ENCODE measurements at places on chromosomes 1 and 21.
A peak's percentile ranks its signal among the peaks of the same experiment; 100 is the strongest.

DNA sequence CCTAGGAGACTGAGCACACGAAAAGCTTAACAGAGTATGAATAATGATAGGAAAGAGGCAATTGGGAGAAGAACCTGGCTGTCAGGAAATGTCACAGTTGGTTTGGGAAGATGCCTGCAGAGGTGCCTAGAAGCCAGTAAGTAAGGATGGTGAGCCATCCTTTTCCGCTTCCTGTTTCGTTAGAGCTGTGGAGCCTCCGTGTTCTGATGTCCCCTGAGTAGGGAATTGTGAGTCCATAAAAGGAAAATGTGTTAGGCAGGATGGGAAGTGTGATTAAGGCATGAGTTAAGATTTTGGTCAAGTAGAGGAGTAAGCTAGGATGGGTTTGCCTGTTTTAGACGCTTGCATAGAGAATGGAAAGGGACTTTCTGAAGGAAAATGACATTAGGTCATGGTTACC lies 9.0 kb downstream of the CLIC4 start:
- DNase-seq = no peak

DNA sequence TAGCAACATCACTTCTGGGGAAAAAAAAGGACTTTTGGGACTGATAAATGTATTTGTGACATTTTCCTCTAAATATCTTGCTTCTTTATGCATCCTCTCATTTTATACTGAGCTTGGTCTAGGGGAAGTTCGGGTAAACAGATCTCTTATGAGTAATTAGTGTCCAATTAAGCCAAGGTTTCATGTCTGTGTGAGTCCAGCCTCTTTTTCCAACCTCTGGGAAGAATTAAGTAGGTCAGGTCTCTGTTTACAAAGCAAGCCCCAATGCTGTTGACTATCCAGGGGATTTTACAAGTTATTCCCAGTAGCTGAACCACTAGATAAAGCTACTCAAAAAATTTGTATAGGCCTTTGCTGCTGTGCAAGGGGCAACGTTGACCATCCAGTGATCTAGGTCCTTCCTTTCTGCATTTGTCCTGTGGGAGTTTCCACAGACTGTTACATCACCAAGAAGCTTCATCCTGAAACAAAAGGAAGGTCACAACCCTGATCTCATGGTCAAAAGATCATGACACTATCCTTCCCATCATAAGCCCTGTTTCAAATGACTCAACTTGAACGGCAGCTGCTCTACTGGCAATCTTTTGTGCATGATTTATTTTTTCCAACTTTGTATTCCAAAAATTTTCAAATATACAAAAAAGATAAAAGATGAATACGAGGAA lies 74.3 kb downstream of the ETS2 start:
- DNase-seq = no peak

DNA sequence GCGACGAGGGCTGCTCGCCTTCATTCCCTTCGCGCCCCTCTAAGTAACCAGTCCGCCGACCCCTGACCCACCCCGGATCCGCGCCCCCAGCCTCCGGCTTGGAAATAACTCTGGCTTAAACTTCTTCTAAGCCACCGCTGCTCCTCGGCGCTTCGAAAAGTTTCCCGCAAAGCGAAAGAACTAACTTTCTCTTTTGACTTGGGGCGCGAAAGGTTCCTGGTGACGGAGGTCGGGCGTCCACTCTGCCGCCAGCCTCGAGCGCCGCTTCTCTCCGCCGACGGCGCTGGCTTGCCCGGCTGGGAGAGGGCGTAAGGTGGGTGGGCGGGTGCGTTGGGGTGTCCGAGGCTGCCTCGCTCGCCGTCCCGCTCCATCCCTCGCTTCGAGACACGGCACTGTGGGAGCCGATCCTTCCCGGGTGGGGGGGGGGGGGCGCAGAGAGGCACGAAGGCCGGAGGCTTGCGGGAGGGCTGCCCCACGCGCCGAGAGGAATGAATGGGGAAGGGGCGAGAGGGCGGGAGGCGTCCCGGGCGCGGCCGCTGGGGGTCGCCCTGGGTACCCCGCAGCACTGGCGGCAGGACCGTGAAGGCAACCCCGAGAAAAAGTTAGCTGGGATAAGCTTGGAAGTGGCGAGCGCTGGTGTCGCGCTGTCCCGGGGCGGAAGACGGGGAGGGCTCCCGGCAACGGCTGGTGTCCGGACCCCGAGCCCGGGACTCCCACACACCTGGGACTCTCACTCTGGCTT lies 569 bp downstream of the ATF3 start:
- no peak for DNase-seq

DNA sequence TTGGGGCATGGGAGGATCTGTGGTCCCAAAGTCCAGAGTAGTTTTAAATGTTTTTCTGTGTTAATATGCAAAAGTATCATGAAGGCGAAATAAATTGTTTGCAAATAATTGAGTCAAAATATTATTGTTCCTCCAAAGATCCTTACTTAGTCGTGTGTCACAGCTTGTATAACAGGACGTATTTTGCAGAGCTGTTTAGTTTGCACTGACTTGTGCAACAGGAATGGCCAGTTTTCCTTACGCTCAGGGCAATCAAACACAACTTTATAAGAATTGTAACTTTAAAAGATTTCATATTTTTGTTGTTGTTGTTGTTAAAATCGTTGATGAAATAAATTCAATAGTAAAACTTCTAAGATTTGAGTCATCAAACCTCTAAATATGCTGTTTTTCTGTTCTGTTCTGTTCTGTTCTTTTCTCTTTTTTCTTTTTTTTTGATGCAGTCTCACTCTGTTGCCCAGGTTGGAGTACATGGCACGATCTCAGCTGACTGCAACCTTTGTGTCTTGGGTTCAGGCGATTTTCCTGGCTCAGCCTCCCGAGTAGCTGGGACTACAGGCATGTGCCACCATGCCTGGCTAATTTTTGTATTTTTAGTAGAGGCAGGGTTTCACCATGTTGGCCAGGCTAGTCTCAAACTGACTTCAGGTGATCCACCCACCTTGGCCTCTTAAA lies 60.6 kb downstream of the UCK2 start:
- no peak for DNase-seq

GRCh38 chr21:30117631-30118030 lies 49.0 kb downstream of the CLDN17 start:
- DNase-seq = no peak

- DNase-seq = no peak
Measured at GRCh38 chr1:109997867-109998229, 13.3 kb downstream of the AHCYL1 start.

- DNase-seq = no peak
Measured at GRCh38 chr1:16888860-16889816, 6.6 kb upstream of the RNU1-2 start.

DNA sequence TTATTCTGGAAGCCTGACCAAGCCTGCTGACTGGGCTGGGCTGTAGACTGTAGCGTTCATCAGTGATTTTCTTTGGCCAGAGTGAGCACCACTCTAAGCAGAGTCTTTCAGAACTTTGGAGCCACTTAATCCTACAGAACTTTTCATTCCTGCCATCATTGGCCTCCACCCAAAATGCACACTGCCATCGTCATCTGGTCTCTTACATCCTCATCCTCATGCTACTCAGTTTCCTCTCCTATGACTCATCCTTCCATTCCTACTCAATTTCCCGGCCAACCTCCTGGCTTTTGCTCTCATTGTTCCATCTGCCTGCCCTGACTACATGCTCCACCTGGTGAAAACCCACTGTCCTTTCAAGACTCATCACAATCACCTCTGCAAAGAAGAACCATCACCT lies 233.8 kb upstream of the USP25 start:
- no peak for DNase-seq

DNA sequence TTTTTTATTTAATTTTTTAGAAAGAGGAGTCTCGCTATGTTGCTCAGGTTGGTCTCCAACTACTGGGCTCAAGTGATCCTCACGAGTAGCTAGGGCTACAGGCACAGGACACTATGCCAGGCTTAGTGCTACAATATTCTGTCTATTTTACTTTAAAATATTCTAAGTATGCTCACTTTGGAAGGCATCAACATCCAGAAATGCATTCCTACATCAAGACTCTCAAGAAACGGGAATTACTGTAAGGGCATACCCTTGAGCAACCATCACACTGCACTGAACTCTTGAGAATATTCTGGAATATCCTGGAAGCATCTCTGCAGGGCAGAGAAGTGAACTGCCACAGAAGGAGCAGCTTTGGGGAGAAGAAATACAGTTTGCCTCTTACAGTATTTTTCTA lies 565 bp upstream of the DMRTB1 start:
- DNase-seq = no peak

- no peak for DNase-seq
Measured at GRCh38 chr1:54615531-54616279, 7.6 kb downstream of the FAM151A start.

DNA sequence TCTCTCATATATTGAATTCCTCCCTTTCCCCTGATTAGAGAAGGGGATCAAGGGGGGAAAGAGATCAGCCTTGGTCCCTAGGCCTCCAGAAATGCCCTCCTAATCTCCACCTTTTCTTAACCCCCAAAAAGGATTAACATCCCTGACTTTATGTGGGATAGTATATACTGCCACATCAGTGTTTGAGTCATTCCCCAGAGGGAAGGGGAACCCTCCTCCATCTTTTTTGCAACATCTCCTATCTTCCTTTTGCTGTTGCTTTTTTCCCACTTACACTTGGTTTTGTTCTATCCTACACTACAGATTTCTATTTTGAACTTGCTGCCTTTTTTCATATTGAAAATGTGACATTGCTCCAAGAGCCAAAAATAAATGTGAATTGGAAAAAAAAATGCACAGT lies 65.4 kb upstream of the PODN start:
- no peak for DNase-seq

GRCh38 chr21:42522271-42522670 lies 8.6 kb downstream of the SLC37A1 start:
- DNase-seq = no peak

GRCh38 chr1:147272042-147272441 lies 29.6 kb downstream of the CHD1L start:
- no peak for DNase-seq

GRCh38 chr1:95067062-95067461 lies 5.7 kb downstream of the ALG14 start:
- no peak for DNase-seq

- DNase-seq = no peak
Measured at GRCh38 chr1:40372658-40373322, 737 bp upstream of the SMAP2 start.

- no peak for DNase-seq
Measured at GRCh38 chr1:86858524-86859261, 55.2 kb downstream of the SELENOF start.

DNA sequence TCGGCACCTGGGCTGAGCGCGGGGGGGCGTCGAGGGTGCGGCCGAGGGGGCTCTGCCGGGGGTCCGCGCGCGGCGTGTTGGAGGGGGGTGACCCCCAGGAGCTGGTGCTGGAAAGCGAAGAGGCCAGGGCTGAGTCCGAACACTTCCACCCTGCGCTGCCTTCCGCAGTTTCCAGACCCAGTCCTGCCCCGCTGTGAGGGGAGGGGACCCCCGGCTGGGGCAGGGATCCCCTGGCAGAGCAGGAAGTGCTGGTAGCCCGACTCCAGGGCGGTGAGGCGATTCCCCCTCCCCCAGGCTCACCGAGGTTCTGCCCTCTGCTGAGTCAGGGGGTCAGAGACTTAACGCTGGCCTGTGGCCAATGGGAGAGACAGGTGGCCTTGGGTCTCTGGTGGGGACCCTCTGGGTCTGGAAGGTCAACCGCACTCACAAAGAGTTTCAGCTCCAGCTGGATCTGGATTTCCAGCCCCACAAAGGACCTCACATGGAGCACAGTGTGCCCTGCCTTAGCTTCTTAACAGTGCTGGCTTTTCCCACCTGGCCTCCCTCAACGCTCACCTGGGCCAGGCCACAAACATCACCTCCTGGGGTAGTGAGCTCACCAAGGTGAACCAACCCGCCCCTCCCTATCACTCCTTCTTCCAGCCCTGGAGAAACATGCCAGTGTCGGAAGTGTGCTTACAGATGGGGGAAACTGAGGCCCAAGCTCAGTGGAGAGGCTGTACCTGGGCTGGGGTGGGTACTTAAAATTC lies 39.8 kb upstream of the SYNC start:
- DNase-seq = no peak

GRCh38 chr1:155169541-155169940 lies 3.6 kb downstream of the KRTCAP2 start:
- no peak for DNase-seq

- DNase-seq = no peak
Measured at GRCh38 chr1:43147625-43148327, 24.3 kb downstream of the EBNA1BP2 start.

DNA sequence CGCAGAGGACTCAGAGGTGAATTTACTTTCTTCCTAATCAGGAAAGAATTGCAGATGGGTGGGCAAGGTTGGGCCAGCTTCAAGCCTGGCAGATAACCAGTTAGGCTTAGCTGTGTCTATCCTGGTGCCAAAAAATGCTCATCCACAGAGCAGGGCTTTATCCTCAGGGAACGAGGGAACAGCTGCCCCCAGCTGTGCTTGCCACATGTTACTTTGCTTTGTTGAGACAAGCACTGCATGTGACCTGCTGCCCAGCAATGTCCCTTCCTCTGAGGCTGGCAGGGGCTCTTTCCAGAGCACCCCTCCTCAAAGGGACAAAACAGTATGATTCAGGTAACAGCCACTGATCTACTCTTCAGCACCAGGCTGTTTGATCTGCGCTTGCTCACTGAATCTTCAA lies 505.1 kb upstream of the USP24 start:
- no peak for DNase-seq

DNA sequence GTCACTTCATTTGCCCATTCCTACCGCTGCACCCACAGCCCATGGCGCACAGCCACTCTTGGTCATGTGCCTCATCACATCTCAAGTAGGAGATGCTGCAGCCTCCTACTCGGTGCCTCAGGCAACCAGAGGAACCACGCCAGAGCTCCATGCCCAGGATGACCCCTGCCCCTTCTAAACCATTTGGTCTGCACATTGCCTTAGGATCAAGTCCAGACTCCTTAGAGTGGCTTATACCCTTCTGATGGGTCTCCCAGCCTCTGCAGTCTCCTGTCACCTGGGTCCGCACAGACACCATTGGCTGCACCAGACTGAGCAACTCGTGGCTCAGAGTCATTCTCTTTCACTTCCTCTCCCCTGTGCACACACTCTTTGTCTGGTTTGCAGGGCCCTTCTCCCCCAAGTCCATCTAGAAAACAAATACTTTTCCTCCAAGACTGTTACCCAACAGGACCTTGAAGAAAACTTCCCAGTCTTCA lies 2.2 kb upstream of the ADORA3 start:
- DNase-seq = no peak

GRCh38 chr1:154419620-154420571 lies 14.8 kb downstream of the IL6R start:
- DNase-seq = peak; percentile 92

DNA sequence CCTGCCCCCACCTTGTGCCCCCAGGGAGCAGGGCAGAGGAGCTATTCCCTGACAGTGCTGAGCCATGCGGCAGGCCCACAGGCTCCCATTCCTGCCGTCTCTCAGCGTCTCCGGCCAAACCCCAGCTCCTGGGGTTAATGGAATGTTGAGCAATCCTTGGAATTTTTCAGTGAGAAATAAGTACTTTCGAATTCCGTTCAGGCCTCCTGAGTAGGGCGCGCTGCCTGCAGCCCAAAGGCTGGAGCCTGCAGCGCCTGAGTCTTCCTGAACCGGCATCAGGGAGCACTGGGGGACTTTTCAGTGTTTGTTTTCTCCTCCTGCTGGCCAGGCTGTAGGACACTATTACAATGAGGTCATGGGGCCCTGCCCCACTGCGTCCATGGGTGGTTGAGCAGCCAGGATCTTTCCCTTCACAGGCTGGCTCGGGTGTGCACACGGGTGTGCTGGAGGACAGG lies 33.3 kb upstream of the CSF1 start:
- DNase-seq = peak; percentile 83

- DNase-seq = no peak
Measured at GRCh38 chr1:4974981-4975685, 320.7 kb downstream of the AJAP1 start.

All from AG04449 (cell line).